GM13976 (cell line): ENCODE measurements at places on chromosomes 1 and 21.

GRCh38 chr1:45437323-45437722 is 53.6 kb downstream of the TESK2 start:
- no peak for DNase-seq

GRCh38 chr1:19373211-19374082 is 61.3 kb downstream of the SLC66A1 start:
- no peak for DNase-seq

GRCh38 chr1:110604586-110605148 is 1.5 kb downstream of the KCNA2 start:
- no peak for DNase-seq

DNA sequence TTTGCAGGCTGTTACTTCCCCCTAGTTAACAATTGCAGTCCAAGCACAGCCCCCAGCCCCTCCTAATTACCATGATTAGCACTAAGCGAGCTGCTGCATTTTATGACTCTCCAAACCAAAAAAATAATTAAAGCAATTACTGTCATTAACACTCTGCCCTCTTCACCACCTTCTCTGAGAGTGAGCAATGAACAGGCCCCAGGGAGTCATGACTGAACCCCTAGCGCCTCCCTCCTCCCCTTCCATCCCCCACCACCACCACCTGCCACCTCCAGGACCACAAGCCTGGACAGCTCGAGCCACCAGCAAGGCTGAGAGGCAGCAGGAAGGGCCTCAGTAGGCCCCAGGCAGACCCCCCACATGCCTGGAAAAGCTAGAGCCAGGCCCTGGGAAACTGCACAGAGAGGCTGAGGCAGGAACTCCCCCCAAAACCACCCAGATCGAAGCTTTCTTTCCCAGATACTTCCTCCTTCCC is 35.5 kb upstream of the ZC3H12A start:
- DNase-seq, result no peak

- DNase-seq, result no peak
Observed at GRCh38 chr1:199875337-199875736, 152.2 kb upstream of the NR5A2 start.

DNA sequence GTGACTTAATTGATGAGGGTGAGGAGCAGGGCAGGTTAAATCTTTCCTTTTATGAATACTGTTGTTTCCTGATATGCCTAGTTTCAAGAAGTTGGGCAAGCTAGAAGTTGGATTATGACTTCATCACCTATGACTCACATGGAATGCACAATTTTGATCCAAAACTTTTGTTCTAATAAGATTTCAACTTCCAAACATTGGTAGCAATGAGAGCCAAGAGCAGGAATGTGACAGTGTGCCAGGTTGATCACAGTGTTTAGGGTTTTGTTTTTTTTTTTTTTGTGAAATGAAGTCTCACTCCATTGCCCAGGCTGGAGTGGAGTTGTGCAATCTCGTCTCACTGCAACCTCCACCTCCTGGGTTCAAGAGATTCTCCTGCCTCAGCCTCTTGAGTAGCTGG is 349.4 kb downstream of the DUSP10 start:
- DNase-seq, result no peak

- DNase-seq, result no peak
Observed at GRCh38 chr1:70659891-70660290, 248.8 kb downstream of the CTH start.

GRCh38 chr1:213994888-213995287 is 7.1 kb downstream of the PROX1 start:
- no peak for DNase-seq

GRCh38 chr21:27201197-27201596 is 234.3 kb upstream of the ADAMTS5 start:
- DNase-seq, result no peak

GRCh38 chr1:160850541-160850940 is 12.1 kb downstream of the CD244 start:
- no peak for DNase-seq

- DNase-seq, result peak; percentile 85
Observed at GRCh38 chr1:7669559-7670311, 101.4 kb upstream of the VAMP3 start.

DNA sequence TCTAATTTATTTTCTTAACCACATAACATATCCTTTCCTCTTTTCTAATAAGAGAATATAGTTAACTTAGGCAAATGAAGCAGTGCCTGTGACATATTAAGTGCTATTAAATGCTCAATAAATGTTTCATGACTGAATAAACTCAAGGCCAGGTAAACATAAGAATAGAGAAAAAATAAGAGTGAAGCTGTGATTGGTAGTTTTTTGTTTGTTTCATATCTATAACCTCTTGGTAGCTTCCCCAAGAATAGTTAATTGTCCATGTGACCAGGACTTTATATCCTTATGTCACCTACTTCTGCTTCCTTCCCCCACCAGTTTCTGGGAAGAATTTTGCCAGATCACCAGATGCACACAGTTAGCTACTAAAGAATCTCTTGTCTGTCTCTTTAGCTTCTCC is 295.1 kb upstream of the ST6GALNAC5 start:
- DNase-seq, result no peak

- no peak for DNase-seq
Observed at GRCh38 chr1:82830690-82831380, 1030.1 kb downstream of the ADGRL2 start.

GRCh38 chr1:184664042-184664660 is 90.5 kb downstream of the EDEM3 start:
- DNase-seq, result peak; percentile 85

- no peak for DNase-seq
Observed at GRCh38 chr1:59487335-59488031, 190.6 kb downstream of the FGGY start.

DNA sequence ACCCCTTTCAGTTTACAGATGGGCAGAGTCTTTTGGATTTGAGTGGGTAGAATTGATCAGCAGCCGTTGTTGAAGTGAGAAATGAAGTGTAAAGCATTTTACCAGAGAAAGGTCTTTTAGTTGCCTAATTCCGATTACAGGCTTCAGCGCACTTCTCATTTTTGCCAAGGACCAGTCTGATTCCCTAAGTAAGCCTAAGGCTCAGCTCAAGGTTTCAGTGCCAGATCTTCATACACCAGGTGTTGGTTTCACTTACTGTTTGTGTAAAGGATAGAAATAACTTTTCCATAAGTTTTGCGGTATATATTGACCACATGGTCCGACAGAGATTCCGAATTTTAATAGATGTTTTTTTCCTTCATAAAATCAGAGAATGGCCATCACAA is 83.9 kb upstream of the BMP8A start:
- no peak for DNase-seq

DNA sequence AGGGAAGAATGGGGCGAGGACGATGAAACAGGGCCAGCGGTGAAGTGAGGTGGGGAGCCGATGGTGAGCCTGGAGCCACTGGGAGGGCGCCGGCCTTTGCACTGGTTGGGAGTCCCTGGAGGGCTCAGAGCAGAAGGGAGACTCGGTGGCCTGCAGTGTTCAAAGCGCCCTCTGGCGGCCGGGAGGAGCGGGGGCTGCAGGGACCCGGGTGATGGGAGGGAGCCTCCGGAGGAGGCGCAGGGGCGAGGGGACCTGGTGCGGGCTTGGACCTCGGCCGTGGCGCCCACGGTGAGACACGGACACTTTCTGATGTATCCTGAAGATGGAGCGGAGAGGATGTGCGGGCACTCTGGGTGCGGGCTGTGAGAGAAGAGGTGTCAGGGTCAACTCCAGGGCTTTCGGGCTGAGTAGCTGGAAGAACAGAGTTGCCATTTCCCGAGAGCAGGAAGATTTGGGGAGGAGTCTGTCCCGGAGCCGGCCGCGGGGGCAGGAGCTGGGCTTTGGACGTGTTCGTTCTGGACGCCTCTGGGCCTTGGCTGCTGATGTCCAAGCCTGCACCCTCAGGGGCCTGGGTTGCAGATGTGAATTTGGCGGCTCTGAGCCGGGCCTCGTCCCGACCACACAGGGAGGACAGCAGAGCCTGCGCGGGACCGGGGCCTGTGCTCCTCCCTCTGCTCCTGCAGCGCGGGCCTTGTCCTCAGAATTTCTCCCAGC is 29.7 kb downstream of the HEYL start:
- peak; percentile 88 for DNase-seq

GRCh38 chr1:2980073-2980791 is 41.0 kb upstream of the ACTRT2 start:
- no peak for DNase-seq

- DNase-seq, result no peak
Observed at GRCh38 chr1:167209044-167209443, 11.6 kb upstream of the POU2F1 start.
